Stimulated activated CD4-positive, alpha-beta T cell treated with anti-CD3 and anti-CD28 coated beads, Interleukin-15, amount 100 ng/mL, for 1 hour (primary cell): ENCODE measurements at places on chromosomes 4 and X.

GRCh38 chr4:121554382-121554781 is 142.4 kb downstream of the ANXA5 start:
- no peak for DNase-seq

DNA sequence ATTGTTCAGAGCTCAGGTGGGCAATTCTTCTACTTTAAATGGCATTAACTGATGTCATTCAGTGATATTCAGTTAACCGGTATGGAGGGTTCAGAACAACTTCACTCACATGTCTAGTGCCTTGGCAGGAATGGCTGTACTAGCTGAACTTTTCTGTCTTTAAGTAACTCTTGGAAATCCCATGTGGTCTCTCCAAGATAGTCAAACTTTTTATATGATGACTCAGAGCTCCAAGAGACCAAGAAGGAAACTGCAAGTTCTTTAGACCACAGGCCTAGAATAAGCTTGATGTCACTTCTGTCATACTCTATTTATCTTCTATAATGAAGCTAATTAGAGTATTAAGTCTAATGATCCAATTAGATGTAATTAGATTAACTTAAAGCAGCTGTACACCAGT is 24.9 kb downstream of the LHFPL1 start:
- DNase-seq: no peak

DNA sequence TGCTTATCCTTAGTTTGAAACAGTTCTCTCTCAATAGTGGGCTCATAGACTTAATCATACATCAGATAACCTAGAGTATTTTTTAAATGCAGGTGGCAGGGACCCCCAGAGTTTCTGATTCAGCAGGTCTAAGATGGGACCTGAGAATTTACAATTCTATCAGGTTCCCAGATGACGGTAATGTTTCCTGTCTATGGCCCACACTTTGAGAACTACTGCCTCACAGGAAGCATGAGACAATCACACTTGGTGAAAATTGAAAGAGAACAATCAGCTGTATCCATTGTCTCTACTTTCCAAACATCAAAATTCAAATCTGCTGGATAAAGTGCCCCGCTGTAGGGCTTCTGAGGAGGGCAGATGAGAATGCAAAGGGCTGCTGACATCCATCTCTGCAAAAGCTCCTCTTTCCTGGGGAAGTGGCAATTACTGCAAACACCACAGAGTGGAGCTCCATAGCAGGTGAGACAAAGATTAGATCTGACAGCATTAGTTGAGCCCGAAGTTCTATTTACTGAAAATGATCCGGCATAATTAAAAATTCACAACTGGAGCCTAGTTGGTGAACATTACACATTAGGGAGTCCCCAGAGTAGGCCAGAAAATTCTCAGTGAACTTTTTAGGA is 187.8 kb upstream of the MBNL3 start:
- DNase-seq: no peak

- no peak for DNase-seq
These were observed 661 bp downstream of the SPIN4 start for GRCh38 chrX:63350465-63350877.

GRCh38 chr4:153161226-153161963 is 42.8 kb upstream of the TRIM2 start:
- no peak for DNase-seq

GRCh38 chrX:116749943-116750342 is 287.2 kb upstream of the CT83 start:
- no peak for DNase-seq

DNA sequence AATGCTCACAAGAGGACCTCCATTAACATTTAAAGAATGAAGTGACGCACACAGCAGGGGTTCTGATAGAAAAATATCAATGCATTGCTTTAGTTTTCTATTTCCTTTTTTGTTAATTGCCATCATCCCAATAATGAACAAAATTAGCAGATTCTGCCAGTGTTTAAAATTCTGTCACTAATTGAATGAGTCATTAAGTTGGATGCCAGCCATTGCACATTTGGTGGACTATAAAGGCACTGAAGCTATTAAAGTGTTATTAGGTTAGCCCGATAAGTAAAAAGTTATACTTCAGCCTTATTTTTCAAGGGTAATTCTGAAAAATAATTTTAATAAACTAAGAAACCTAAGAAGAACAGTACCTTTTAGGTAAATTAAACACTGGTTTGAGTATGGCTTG is 53.1 kb downstream of the MAP3K15 start:
- DNase-seq: no peak

GRCh38 chr4:142596121-142596520 is 250.0 kb downstream of the INPP4B start:
- DNase-seq: no peak

GRCh38 chrX:68332201-68332731 is 101.0 kb downstream of the OPHN1 start:
- DNase-seq: no peak

- no peak for DNase-seq
These were observed 584 bp downstream of the TMEM271 start for GRCh38 chr4:575281-576141.

- no peak for DNase-seq
These were observed 22.3 kb downstream of the RAP1GDS1 start for GRCh38 chr4:98283219-98284189.

GRCh38 chr4:26813698-26814097 is 46.9 kb upstream of the STIM2 start:
- DNase-seq: no peak

DNA sequence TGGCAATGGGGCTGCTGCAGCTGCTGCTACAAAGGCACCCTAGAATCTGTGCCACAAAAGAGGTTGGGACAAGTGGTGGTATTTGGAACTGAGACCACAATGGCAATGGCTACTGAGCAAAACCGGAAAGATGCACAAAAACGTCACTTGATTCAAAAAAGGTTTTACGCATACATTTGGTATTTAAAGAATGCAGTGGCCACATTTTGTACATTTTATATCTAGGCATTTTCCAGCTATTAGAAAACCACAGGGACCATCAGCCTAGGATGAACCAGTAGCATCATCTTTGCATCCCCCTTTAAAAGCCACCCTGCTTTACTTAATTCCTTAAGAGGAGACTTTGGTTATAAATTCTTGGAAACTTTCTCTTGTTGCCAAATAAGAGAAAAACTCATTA is 104.8 kb upstream of the CXCL13 start:
- DNase-seq: no peak

DNA sequence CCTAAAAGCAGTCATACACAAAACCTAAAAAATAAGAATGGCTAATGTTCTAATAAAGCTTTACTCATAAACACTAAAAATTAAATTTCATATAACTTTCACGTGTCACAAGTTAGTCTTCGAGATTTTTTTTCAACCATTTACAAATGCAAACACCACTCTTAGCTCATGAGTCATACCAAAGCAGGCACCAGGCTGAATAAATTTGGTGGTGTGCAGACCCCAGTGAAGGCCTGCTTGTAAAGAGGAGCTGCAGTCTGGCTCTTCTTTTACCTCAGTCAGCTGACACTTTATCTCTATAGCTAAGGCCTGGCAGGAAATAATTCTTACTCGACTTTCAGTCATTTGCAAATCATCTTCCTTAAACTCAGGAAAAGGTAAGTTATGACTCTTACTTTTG is 37.4 kb downstream of the CLOCK start:
- no peak for DNase-seq

DNA sequence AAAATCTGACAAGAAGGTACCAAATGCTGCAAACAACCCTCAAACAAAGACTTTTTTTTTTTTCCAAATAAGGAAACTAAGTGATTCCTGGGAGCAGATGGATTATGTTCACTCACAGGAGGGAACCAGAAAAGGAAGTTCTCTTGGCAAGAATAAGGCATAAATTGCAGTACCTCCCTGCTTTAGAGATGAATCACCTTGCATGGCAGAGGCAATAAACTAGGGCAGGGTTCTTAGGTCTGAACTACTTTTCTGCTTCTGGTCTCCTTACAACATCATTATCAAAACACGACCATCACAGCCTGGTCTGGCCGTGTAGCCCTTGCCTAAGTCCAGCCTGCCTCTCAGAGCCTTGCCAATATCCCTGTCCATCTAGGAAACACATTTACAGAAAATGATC is 6.3 kb downstream of the TMEM31 start:
- no peak for DNase-seq

- DNase-seq: no peak
These were observed 507.7 kb downstream of the ZIC3 start for GRCh38 chrX:138073626-138074025.

GRCh38 chr4:47639531-47639930 is 154.5 kb downstream of the ATP10D start:
- no peak for DNase-seq

DNA sequence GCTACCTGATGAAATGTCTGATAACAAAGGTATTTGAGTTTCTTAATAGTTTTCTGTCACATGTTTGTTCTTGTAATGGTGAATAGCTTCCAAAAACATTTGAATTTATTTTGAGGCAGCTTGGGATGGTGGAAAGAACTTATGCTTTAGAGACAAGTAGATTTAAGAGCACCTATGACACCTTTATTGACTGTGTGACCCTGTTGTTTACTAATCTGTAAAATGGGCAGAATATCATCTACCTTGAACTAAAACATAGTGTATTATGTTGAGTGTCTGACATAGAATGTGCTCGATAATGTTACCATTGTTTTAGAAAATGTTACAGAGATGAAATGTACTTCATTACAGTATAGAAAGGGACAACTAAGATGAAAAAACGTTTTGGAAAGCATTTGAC is 24.9 kb downstream of the STAG2 start:
- DNase-seq: no peak

DNA sequence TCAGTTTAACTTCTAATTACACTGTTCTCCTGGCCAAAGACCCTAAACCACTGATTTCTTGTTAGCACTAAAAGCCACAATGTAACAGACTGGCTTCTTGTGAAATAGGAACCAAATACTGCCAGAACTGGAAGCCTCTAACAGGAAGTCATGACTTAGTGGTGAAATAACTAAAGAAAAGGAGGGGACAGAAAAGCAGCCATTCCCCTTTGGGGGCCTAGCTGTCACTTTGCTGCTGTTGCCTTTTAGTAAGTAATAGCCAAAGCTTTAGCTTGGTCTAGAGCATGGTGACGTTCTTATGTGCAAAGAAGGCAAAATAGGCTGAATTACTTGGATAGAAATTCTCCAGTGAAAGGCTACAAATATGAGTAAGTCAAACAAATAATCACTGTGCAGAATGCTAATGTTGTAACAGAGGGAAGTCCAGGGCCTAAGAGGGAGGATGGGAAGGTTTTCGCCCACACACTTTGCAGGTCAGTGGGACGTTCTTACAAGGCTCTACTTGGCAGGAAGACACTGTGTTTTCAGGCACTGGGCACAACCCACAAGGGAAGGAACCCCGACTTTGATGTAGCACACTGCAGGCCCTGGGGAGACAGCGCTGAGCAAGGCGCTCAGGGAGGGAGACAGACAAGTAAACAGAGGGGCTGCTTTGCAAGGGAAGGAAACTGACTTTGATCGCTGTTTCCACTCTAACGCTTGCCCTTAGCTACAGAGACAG is 16.7 kb downstream of the GAB3 start:
- no peak for DNase-seq

DNA sequence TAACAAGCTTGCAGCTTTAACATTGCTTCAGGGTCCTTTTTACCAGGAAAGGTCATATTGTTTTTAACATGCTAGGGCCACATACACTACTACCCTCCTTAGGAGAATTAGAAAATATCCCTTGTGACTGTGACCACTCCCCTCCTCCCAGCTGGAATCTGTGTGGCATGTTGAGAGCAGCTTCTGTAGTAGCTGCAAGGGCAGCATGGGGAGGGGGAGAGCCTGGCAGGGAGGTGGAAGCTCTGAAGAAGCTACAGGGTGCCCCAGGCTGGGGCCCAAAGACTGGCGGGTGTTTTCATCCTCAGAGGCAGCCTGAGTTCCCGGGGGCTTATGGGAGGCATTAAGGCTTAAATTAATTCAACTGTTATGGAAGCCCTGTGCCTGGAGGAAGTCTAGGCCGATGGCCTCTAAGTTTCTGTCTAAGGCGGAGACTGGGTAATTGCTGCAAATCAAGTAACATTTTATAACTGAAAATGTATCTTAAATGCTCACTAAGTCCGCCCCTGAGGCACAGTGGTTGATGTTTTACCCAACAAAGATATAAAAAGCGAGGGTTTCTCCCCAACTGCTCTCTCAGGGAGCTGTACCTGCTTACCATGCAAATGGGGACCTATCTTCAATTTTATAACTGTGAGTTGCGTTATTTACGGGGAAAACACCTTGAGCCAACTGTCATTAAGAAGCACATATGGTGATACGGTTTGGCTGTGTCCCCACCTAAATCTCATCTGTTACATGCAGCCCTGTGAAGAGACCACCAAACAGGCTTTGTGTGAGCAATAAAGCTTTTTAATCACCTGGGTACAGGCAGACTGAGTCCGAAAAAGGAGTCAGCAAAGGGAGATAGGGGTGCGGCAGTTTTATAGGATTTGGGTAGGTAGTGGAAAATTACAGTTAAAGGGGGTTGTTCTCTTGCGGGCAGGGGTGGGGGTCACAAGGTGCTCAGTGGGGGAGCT is 37.4 kb upstream of the STS start:
- no peak for DNase-seq

GRCh38 chr4:36322921-36323354 is 41.5 kb downstream of the DTHD1 start:
- no peak for DNase-seq

GRCh38 chr4:174107746-174108354 is 175.6 kb downstream of the FBXO8 start:
- DNase-seq: no peak

- no peak for DNase-seq
These were observed 23.0 kb upstream of the UBA6 start for GRCh38 chr4:67723949-67724348.

DNA sequence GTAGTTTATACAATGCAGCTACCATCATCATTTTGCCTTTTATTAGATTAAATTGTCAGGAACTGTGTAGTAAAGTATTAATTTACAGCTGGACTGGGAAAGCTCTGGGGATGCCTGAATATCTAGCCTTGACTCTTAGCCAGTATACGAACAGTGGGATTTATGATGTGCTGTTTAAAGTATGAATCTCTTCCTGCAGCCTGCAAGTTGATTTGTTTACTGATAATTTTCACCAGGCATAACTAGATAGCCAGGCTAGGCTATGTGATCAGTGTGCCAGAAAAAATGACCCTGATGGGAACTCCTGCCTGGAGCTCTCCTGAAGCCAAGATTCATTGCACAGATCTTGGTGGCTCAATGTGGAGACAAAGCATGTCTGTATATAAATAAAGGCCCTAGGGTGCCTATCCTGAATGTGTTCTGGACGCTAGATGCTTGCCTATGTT is 119.2 kb downstream of the SCLT1 start:
- no peak for DNase-seq

GRCh38 chr4:169611991-169612870 is at the start of gene NEK1:
Gene NEK1 (minus strand): TSS chr4:169612583. CDS start chr4:169602630, 9,953 bp downstream.
- DNase-seq: peak; percentile 66
